Coronary artery (tissue), 2 donors: ENCODE measurements at places on chromosomes 11 and 22.
A peak's percentile ranks its signal among the peaks of the same experiment; 100 is the strongest.

- no peak for DNase-seq
Observed at GRCh38 chr11:120088056-120088455, 49.9 kb downstream of the TRIM29 start.

DNA sequence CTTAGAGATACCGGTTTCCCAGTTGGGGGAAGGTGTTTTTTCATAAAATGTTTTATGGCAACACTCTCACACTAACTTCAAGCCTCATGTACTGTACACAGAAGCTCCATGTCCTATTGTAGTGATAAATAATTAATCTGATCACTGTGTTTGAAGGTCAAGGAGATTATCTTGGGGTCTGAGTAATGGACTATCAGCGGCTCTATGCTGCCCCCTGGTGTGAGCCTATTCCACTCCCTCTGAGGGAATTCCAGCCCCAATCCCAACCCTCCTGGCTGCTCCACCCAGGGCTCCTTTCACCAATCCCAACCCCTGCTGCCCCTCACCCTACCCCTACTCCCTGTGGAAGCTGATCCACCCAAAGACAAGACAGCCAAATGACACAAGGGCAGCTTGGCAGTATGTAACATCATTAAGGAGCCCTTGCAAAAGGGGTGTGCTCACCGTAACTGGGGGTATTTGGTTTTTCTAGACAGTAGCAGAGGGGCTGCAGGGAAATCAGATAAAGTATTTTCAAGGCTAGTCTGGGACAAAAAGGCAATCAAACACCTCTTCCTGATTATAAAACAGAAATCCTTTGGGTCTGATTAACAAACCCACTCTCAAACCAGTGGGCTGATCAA is 22.3 kb downstream of the HPS4 start:
- DNase-seq: no peak

DNA sequence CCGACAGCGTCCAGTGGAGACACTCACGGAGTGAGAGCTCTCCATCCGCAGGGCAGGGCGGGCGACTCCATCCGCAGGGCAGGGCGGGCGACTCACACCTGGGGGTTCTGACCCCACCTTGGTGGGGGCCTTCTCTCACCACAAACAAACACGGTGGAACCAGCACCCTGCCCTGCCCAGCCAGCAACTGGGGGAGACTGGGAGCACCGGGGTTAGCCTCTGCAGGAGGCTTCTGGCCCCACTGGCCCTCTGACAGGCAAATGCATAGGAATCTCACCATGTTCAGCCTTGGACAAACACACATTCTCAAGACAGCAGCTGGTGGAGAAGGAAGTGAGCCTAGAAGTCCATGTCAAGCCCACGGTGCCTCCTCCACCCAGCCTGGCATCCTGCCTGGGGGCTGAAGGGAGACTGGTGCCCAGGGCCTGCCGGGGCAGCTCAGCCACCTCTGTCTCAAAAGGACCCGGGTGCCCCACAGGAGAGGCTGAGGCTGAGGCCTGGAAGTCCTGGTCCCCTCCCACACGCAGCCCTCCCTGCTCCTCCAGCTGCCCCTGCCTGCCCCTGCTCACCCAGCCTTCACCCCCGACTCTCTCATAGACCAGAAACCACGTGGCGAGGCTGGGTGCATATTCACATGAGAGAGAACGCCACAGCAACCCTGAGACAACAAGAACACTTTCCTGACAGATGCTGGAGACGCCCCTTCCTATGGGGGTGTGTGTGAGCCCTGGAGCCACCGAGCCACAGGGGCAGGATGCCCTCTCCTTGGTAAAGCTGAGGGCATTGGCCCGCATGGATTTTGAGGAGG is 98.4 kb upstream of the B3GAT1 start:
- DNase-seq: no peak

DNA sequence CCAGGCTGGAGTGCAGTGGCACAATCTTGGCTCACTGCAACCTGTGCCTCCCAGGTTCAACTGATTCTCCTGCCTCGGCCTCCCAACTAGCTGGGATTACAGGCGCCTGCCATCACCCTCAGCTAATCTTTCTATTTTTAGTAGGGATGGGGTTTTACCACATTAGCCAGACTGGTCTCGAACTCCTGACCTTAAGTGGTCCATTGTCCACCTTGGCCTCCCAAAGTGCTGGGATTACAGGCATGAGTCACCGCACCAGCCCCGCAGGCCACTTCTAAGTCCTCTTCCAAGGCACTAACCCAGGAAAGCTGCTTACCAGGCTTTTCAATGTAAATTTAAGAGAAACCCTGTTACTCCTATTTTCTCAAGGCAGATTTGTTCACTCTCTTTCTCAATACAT is 50.4 kb downstream of the DENND5A start:
- DNase-seq: no peak

GRCh38 chr11:71580057-71581003 is 2.3 kb downstream of the KRTAP5-11 start:
- no peak for DNase-seq

DNA sequence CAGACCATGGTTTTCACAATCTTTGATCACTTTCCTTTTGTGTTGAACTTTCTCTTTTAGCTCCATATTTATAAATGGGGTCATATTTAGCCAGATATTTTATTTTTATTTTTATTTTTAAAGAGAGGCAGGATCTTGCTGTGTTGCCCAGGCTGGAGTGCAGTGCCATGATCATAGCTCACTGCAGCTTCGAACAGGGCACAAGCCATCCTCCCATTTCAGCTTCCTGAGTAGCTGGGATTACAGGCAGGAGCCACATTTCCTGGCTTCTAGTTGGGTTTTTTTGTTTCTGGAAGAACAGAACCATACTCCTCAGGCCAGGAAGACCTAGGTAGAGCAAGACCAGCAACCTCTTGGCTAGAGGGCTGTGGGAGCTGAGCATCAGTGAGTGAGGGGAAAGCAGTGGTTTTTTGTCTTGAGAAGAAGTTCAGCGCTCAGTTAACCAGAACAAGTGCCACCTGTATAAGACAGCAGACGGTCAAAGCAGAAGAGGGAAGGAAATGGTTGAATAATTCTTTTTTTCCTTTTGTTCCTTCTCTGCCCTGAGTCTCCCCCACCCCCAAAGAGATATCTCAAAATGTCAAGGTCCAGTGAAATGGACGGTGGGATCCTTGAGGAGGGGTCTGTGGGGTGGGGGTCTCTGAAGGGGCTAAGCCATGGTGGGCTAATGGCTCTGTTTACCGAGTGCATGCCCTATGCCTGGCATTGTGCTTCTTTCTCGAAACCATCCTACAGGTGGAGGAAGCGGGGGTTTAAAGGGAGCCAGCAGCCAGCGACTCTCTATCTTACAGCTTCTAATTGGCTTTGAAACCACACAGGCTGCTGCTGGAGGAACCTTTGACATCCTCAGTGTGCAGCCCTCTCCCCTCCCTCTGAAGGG is 63.0 kb downstream of the PTPRJ start:
- no peak for DNase-seq

- DNase-seq: no peak
Observed at GRCh38 chr11:13169709-13170108, 107.9 kb upstream of the BMAL1 start.

DNA sequence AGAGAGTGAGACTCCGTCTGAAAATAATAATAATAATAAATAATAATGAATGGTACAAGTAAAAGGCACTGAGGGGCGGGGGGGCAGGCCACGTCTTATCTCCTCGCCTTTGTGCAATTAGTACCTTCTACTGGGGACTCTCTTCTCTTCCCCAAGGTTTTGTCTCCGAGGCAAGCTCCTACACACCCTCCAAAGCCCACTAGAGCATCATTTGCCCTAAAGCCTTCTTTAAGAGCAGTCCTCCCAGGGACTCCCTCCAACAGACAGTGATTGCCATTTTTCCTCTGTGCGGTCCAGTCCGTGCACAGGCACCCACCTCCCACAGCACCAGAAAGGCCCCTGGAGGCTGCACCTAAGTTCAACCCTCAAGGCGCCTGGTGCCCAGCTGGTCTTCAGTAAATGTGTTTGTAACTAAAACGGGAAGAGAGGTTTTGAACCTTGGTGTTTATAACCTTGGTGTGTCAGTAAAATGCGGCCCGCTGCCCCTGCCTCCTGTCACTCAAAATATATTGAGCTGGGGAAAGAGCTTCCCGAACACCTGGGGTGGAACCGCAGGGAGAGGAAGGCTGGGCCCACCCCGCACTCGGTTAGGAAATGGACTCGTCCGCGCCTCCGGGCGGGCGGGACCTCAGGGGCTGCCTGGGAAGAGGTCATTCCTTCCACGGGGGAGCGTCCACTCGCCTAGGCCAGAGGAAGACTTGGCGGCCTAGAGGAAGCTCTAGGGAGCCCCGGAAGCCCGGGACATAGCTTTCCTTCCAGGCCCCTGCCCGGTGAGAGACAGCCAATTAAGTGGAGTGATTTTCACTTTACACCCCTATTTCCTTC is 4.7 kb upstream of the KDELR3 start:
- DNase-seq: no peak

DNA sequence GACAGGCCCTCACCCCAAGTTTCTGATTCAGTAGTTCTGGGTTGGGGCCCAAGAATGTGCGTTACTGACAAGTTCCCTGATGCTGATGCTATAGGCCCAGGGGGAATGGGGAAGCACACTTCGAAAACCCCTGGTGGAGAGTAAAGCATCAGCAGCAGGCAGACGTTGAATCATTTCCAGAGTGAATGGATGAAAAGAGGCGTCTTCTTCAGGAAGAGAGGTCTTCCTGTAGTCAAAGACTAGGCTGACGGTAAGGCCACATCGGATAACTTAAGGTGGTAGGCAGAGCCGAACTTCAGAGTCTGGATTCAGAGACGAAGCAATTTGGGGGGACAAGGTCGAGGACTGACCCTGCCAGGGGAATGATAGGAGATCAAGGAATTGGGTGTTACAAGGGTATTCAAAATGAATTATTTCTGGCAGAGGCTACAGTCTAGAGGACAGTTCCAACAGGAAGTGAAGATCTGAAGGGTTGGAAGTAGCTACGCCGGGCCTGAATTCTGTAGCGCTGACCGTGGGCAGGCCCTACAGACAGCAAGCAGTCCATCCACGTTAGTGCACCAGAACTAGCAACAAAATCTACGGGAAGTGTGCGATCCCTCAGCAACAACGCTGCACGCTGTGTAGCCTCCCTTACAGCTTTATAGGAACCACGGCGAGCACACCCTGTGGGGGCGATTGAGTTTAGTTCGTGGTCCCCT is 862 bp upstream of the CENATAC start:
- DNase-seq: no peak

GRCh38 chr22:10781571-10782403 is 4746.2 kb upstream of the OR11H1 start:
- no peak for DNase-seq

DNA sequence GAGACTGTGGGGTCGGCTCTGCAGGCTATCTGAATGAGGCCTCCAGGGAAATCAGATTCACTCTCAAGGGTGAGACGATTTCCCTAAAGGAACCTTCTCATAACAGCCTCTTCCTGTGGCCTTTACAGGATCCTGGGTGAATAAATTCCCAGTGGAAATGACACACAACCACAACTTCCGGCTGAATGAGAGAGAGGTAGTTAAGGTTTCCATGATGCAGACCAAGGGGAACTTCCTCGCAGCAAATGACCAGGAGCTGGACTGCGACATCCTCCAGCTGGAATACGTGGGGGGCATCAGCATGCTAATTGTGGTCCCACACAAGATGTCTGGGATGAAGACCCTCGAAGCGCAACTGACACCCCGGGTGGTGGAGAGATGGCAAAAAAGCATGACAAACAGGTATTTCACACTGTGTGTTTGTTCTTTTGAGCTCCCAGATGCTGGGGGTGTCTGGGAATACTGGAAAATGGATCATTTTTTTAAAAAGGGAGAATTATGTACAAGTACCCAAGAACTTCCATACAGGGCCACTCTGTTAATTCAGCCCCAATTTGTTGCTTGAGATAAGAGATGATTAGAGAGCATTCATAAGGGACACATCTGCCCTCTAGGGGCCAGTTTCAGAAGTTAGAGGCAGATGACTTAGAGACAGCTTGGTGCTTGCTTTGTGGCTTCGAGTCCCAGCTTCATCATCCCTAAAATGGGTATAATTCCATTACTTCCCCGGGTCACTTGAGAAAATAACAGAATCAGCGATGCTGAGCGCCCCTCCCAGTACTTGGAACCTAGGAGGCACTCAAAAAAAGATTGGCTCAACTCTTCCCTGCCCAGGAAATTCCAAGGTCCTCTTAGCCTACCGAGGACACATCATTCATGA is 10.2 kb downstream of the SERPIND1 start:
- DNase-seq: no peak

DNA sequence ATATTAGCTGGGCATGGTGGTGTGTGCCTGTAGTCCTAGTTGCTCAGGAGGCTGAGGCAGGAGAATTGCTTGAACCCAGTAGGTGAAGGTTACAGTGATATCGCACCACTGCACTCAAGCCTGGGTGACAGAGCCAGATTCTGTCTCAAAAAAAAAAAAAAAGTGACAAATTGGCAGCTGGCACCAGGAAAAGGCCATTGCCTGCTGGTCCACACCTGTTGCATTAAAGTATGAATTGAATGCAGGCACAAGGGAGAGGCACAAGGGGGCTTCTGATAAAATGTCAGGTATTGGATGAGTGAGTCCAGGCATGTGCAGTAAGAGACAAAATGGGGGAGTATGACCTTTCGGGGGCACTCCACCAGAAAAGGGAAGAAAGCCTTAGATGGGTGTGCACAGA is 28.2 kb downstream of the ZNF70 start:
- no peak for DNase-seq

- DNase-seq: no peak
Observed at GRCh38 chr11:119468511-119468910, 45.5 kb upstream of the THY1 start.

DNA sequence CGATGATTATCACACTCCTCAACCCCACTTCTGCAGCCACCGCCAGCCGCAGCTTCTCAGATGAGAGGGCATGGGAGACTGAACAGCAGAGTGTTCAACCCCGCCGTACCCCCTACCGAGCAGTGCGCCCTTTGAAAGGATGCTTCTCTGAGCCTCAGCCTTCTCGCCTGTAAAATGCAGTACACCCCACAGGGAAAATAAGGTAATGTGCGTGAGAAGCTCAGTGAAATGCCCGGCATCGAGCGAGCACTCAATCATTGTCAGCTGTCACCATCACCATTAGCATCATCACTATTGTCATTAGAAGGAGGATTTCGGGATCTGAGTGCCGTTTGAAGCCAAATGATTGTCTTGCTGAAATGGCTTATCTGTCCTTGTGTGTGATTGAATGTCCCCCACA is 13.6 kb downstream of the TRIM29 start:
- DNase-seq: no peak

GRCh38 chr22:37180531-37181231 is 7.4 kb downstream of the C1QTNF6 start:
- no peak for DNase-seq

GRCh38 chr22:44392446-44392921 is 79.7 kb upstream of the SHISAL1 start:
- peak; percentile 68 for DNase-seq

GRCh38 chr22:46432164-46433068 is 96.9 kb downstream of the TRMU start:
- DNase-seq: no peak

DNA sequence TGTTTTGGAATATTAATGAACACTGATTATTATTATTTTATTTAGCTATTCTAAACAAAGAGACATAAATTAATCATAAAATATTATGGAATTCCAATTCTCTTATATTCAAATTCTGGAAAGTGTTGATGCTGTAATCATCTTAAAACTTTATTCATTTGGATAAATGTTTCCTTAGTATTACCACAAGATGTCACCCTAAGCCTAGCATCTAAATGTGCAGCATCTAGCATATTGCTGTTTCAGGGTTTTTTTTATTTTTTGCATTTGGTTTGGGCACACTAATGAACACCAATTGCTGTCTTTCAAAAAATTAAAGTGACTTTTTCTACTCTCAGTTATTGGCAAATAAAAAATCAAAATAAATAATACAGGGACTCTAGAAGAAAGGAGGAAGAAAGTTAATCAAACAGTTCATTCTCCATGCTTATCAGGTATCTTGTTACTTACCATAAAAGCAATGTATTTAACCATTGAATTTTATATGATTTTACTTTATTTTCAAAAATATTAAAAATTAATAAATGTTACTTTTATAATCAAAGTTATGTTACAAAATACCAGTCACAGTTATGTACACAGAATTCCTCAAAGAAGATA is 31.8 kb downstream of the DLG2 start:
- DNase-seq: no peak
